ENCODE measurements at places on chromosomes 4 and X.

DNA sequence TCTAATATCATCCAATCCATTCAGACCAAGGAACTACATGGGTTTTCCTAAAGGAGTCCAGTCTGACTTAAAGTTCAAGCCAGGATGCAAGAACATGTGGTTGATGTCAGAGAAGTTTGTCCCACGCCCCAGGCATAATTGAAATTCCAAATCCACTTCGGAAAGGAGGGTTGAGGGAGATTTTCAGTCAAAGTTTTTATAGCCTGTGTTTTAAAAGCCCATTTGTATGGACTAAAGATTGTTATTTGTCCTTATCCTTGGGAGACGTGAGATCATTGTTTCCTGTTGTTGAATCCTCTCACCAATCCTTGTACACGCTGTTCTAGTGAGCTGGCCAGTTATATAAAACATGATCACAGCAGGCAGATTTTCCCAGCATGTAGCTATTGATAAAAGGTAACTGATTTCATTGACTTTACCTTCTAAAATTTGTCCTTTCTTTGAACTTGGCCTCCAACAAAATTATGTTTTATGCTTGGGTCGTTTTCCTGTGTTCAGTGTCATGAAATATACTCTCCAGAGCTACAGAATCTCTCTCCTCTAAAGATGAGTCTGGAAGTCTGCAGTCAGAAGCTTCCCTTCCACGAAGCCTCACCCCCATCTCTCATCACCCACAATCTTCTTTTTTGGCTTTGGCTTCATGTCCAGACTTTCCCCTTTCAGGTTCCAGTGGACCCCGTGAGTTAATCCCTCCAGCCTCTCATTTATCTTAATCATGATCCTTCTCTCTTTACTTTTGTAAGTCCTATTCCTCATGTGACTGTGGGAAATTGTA lies 92.9 kb downstream of the ATP10D start:
- no peak for DNase-seq

DNA sequence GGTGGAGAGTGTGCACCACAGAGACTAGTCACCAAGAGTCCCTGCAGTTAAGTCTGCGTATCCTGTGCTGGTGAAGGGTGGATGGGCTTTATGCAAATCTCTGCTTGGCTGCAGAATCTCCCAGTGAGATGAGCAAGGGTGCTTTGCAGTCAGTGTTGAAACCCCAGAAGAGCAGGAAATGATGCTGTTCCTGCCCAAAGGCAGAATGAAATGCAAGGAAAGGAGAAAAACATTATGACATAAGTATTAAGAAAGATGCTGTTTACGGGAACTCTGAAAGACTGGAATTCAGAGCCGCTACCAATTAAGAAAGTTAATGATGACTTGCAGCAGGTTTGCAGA lies 25.4 kb upstream of the ACSL1 start:
- DNase-seq: peak; percentile 94

DNA sequence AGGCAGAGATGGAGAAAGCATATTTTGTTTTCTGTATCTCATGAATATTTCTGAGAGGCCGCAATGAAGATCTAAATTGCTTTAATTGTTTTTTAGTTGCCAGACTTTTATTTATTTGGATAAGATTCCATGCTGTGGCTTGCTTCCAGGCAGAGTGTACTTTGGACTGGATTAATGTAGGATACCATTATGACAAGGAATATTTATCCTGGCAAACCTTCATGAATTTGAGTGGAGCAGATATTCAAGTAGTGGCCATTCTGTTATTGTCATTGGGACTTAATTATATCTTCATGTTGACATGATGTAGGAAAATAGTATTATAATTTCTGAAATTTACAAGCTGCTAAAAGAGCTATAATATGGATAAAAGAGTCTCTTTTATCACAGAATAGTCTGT lies 182.9 kb downstream of the C4orf33 start:
- DNase-seq: no peak

- no peak for DNase-seq
These were observed 59.8 kb upstream of the PPP1R2C start for GRCh38 chrX:42837747-42838146.

GRCh38 chr4:98434816-98435215 lies 173.6 kb downstream of the RAP1GDS1 start:
- DNase-seq: no peak

- no peak for DNase-seq
These were observed 76.7 kb upstream of the IGSF1 start for GRCh38 chrX:131365766-131366165.

GRCh38 chr4:38310446-38311043 lies 350.3 kb downstream of the PTTG2 start:
- DNase-seq: no peak

DNA sequence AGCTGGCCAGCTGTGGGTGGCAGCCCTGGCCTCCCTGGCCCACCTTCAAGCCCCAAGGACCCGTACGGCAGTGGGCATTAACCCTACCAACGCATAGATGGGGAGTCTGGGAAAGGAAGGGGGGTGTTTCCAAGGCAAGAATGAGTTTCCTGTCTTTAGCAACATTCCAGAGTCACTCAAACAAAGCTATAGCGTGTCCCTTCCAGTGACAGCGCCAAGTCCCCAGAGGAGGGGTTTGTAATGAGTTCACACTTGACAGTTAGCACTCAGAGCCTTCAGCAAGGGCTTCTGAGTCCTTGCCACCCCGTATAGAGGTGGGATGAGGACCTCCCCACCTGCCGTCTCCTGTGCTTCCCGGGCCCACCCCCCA lies 1.8 kb downstream of the BGN start:
- DNase-seq: no peak

- DNase-seq: no peak
These were observed 19.3 kb upstream of the UVSSA start for GRCh38 chr4:1327526-1328266.

DNA sequence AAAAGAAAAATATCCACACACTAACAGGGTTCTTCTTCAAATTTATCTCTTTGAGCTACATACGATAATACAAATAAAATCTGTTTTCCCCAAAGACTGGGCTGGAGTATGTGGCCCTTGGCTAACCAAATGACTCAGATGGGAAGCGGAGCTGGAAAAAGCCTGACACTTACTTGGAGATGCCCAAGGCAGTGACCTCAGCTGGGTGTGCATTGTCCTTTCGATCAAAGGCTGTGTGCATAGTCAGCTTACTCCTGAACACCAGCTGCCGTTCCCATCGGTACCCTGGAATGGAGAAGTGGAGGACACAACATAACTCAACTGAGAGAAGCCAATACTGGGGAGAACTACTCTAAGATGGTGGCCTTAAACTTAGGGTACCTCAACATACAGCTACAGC lies 95.1 kb downstream of the CDS1 start:
- no peak for DNase-seq

GRCh38 chrX:41045960-41046567 lies 39.2 kb upstream of the USP9X start:
- DNase-seq: no peak

GRCh38 chr4:115424852-115425251 lies 311.4 kb upstream of the NDST4 start:
- no peak for DNase-seq

DNA sequence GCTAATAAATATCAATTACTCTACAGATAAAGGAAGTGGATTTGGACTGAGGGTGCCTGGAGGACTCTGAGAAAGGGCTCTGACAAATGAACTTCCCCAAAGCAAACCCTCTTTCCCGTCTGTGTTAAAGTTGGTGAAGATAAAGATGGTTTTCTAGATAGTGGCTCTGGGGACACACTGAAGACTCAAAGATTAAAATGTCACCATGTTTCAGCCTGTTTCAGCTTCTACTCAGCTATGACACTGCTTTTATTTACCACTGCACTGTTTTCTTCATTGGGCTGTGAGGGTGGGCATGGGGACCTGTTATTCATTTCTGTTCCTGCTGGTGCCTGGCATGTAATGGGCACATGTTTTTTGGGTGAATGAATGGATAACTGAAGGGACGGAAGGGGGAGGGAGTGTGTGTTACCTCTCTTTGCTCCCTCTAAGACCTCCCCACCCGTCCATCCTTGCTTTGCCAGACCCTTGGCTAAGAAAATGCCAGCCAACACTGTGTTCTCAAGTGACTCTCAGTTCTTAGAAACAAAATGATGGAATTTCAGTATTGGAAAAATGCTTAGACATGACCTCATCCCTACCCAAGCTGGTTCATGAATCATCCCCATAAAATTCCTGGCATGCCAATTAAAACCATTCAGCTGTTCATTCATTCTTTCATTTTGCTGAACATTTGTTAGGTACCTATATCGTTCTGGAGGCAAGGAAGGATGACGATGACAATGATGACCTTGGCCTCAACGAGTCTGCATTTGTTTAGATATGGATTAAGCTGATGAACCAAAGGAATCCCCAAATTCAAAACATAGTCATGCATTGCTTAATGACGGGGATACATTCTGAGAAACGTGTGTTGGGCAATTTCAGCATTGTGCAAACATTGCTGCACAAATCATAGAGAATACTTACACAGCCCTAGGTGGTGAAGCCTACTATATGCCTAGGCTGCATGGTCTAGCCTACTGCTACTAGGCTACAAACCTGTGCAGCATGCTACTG lies 13.4 kb upstream of the STK32B start:
- peak; percentile 85 for DNase-seq

GRCh38 chr4:183478926-183479325 lies 25.9 kb upstream of the ING2 start:
- DNase-seq: no peak

DNA sequence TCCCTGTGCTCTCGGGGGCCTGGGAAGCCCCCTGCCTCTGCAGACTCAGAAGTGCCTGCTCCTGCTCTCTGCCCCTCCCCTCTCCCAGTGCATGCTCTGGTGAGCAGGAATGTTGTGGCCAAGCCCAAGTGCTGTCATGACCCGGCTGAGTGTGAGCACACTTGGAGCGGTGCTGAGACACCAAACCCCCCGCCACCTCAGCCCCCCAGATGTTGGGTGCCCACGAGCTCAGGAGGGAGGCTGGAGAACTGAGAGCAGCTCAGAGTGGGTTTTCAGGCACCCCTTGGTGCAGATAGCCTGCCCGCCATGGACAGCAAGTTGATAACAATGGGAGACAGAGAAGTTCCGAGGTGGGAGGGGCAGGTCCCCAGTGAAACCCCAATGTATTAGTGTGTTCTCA lies 477.4 kb downstream of the ACTRT1 start:
- DNase-seq: no peak

DNA sequence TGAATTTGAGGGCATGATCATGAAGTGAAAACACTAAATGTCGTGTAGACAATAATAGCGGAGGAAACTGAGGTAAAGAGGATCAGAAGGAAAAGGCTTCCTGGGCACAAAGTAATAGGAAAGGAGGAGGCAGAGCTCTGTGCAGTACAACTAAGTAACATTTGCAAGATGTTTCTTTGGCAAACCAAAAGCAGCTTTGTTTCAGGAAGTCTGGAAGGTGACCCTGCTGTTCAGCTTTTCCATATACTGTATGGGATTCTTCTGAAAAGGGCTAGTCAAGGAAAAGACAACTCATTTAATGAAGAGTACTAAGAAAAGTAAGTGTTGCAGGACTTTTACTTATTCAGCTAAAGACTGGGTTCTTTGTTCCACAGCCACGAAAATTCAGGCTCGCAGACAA lies 463.1 kb downstream of the PCDH7 start:
- no peak for DNase-seq

DNA sequence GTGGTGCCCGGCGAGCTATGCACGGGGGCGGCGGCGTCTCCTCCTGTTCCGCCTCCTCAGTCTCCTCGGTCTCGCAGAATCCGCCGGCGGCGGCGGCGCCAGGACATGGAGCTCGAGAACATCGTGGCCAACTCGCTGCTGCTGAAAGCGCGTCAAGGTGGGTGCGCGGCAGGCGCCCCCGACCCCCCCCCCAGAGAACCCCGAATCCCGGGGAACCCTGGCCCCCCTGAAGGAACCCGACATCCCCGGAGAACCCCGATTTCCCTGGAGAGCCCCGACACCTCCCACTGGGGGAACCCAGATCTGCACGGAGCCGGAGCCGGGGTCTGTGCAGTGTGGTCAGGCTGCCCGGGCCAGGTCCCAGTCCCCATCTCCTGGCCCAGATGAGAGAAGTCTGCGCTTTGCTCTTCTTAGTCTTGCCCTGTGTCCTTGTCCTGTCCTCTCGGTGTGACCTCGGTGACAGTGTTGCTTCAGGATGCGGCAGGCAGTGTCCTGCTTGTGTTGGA lies 648 bp downstream of the GRK4 start:
- peak; percentile 12 for DNase-seq

DNA sequence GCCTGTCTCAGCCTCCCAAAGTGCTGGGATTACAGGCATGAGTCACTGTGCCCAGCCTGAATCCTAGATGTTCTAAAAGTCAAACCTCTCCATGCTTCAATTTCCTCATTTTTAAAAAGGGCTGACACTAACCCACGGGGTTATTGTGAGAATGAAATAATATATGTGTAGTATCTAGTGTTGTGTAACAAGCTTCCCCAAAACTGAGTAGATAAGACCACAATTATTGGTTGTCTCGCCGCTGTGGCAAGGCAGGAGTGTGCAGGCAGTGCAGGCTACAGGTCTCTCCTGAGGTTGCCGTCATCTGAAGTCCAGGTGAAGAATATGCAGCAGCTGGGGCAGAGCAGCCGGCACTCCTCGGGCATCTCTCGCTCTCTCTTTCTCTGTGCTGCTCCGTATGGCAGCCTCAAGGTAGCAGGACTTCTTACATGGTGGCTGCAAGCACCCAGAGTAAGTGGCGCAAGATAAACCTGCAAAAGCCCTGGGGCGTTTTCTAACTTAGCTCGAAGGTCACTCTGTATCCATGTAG lies 30.9 kb downstream of the RAB33B start:
- peak; percentile 61 for DNase-seq

GRCh38 chrX:131894995-131895394 lies 128.1 kb upstream of the STK26 start:
- no peak for DNase-seq

- DNase-seq: peak; percentile 19
These were observed at the start of gene RAB33B for GRCh38 chr4:139454111-139455045. TSS of gene RAB33B (plus strand) at chr4:139454121. CDS start at chr4:139454196, 75 bp downstream.

DNA sequence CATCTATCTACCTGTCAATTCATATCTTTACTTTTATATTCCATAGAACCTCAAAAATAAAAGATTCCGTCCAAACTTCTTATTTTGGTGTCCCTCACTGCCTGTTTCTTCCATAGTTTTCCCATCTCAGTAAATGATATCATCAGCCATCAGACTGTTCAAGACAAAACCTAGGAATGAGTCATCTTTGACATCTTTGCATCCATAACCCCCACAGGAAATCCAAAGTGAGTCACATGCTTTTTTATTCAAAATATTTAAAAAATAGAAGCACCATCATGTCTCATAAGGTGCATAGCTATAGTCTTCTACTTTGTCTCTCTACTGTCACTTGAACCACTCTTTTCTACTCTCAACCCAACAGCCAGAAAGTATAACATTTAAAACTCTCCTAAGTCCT lies 29.9 kb upstream of the CXXC4 start:
- no peak for DNase-seq

- no peak for DNase-seq
These were observed 219.8 kb upstream of the FAT1 start for GRCh38 chr4:186943411-186943810.

GRCh38 chrX:152154050-152154449 lies 15.7 kb upstream of the MAGEA10 start:
- DNase-seq: no peak
